Left ventricle myocardium superior (tissue), 1 donor: ENCODE measurements at places on chromosomes 13 and 19.
A peak's percentile ranks its signal among the peaks of the same experiment; 100 is the strongest.

- no peak for DNase-seq
Observed at GRCh38 chr13:31638577-31638976, 100.7 kb upstream of the RXFP2 start.

DNA sequence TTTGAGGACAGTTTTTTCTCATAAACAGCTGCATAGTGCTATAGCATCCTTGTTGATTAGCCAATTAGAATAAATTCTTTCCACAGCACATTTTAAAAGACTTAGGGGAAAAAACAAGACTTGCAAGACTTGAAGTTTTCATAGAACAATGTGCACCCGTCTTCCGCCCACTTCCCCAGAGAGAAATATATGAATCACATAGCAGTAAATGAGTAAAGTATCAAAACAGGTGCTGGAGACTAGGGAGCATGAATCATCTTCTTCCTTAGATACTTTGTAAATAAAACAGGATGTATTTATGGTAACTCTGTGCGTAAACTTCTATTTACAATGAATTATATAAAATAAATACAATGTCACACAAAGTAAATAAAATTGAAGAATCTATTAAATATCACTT lies 75.1 kb downstream of the COL4A2 start:
- DNase-seq: no peak

DNA sequence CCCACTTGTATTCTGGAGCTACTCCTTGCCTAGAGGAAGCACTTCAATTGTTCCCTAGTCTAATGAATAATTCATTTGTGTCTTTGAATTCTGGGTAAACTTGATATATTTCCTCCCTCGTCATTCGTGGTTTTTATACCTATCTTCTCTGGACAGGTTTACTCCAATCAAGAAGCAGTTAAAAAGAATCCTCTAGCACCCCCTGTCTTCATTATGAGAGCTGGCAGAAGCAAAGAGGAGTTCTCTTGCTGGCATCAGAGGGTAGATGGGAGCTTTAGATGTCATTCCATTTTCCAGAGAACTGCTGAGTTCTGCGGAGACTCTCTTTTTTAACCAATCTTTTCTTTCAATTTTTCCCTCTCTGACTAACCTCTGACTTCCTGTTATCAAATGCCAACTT lies 627.7 kb downstream of the FGF9 start:
- DNase-seq: no peak

DNA sequence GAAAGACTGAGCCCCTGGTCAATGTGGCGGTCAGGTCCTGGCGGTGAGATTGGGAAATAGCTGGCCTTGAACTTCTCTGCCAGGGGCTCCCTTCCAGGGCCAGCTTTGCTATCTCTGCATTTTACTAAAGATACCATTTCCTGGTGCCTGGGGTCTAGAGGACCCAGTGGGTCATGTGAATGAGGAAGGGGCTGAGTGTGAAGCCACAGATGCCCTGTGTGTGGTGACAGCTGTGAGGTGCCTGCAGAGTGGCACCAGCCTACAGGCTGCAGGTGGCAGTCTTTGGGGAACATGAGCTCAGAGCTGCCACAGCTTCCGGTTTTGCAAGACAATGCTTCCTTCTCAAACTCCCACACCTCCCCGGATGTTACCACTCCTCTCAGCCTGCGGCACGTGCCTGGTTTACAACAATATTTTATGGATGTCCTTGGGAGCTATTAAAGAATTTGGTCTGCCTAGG lies 5.2 kb upstream of the MLNR start:
- peak; percentile 50 for DNase-seq

DNA sequence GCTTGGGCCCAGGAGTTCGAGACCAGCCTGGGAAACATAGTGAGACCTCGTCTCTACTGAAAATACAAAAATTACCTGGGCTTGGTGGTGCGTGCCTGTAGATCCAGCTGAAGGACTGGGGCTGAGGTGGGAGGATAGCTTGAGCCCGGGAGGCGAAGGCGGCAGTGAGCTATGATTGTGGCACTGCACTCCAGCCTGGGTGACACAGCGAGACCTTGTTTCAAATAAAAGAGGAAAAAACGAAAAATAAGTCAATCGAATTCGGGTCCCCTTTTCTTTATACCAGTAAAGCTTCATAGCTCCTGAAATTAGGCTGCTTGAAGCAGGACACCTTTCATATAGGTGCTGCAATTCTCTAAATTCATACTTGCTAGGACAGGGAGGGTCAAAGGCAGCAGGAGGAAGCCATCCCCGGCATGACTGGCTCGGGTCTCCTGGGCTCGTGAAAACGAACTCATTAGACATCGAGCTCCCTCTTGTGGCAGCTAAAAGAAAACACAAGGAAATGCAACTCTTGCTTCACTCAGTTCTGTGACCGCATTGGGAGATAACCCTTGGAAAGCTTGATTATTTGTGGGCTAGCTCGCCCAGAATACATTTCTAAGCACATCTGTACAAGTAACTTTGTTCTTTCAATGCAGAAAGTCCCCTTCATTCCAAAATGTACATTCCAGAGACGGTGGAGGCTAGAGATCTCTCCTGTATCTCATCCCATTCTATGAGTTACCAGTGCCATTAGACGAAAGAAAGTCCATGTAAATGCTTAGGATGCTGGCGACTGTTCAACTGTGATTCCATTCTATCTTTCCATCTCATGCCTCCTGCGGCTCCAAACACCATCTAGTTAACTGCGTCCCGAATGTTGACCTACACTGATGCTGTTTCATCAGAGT lies 16.8 kb downstream of the FPR2 start:
- peak; percentile 78 for DNase-seq

DNA sequence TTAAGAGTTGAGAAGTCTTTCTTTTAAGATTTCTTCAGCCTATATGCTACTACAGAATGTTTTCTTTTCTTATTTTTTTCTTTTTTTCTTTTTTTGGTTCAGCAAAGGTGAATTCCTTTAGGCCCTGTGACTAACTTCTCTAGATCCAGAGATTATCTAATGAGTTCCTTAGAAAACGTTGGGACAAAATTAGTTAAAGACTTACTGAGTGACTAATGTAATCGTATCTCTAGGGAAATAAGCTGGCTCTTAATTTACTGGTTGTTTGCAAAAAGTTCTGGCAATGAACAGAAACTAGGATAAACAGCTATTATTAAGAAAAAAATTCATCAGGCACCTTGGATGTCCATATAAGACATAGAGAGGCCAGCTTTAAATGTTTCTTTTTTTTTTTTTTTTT lies 30.7 kb upstream of the CSNK1A1L start:
- no peak for DNase-seq
